ENCODE measurements at places on chromosomes 5 and 9. TPM values are rescaled to one million over a fixed set of nuclear protein-coding genes. Genes with fewer than 3 reads are reported as not detected.

- DNase-seq = no peak
These were observed 956.8 kb downstream of the TLE1 start for GRCh38 chr9:80732506-80732905.

- DNase-seq = no peak
These were observed 228.7 kb upstream of the NR4A3 start for GRCh38 chr9:99592834-99593574.

DNA sequence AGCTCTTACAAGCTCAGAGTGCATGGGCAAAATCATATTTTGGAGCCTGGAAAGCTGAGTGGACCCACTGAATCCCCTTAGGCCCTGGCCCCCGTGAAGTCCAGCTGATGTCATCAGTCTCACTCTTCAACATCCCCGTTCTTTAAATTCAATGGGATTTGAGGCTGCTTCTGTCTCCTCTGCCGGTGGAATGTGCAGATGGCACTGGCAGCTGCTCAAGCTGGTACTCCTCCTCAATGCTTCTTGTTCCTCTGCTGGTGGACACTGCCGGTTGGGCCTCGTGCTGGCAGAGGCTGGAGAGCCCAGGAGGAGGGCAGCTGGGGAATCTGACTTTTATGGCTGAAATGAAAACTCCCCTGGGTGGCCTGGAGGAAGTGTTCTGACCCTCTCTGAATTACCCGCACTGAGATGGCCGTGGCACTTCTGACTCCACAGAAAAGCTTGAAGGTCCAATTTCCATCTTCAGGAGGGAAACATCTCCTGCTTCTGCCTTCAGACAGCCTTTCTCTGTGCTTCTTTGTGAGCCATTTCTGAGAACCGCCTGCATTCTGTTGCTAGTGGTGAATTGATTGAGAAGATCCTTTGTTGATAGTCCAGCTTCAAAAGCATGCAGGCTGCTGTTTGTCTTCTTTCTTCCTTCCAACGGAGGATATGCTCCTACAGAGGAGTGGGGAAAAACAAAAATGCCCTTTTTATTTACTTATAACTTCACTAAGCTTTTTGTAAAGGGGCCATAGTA, 298.9 kb downstream of the TMEM38B start:
- no peak for DNase-seq

GRCh38 chr9:88398016-88398415, 9.8 kb downstream of the SPIN1 start:
- DNase-seq = no peak

DNA sequence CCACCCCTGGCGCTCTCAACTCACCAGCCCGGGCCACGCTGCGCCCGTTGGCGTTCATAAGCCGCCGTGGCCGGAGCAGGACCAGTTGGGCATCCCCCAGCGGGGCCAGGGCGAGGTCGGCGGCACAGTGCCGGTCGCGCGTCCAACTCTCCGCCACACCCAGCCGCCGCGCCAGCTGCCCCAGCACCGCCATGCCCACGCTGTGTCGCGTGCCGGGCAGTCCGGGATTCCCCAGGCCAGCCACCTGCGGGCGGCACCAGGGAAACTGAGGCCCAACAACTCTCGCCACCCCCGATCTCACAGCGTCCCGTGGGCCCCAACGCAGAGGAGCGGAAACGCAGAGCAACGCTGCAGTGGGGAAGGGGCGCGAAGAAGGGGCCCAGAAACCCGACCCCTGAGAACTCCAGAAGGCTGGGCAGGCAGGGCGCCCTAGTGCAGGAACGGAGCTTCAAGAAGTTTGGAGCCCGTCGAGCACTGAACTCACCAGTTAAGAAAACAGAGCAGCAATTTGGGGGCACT, 453 bp downstream of the PTRH1 start:
- no peak for DNase-seq

DNA sequence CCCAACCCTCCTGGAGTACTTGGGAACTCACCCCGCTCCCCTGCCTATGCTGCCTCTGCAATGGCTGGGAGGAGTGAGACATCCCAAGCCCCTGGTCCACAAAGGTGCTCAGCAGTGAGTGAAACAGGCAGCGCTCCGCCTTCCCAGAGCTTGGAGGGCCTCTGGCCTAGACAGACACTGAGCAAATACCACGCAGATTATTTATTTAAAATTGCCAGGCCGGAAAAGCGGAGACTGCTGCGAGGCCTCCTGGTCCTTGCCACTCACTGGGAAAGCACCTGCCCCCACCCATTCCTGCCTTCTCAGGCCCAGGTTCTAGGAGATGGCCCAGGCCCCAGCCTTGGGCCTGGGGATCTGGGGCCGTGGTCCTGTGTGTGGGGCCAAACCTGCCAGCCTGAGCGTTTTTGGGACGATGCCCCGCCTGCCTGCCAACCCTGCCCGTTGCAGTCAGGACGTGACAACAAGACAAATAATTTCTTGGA, 17.4 kb downstream of the FGF18 start:
- no peak for DNase-seq

DNA sequence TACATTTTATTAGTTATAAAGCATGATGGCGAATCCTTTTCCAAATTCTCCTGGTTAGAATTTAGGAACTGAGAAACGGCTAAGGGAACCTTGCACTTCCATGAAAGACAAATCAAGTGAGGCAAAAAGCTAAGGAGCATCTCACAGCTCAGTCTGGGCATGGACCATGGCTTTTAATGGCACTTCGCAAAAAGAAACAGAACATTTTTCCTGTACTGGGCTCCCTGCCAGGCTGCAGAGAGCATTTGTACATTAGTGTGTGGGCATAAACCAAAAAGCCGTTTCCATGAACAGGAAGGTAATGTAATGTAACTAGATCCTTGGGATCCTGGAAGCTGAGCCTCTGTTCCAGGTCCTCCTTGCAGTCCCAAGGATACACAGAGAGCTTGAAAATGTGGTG, 354.2 kb downstream of the MRPS30 start:
- peak; percentile 4 for DNase-seq

DNA sequence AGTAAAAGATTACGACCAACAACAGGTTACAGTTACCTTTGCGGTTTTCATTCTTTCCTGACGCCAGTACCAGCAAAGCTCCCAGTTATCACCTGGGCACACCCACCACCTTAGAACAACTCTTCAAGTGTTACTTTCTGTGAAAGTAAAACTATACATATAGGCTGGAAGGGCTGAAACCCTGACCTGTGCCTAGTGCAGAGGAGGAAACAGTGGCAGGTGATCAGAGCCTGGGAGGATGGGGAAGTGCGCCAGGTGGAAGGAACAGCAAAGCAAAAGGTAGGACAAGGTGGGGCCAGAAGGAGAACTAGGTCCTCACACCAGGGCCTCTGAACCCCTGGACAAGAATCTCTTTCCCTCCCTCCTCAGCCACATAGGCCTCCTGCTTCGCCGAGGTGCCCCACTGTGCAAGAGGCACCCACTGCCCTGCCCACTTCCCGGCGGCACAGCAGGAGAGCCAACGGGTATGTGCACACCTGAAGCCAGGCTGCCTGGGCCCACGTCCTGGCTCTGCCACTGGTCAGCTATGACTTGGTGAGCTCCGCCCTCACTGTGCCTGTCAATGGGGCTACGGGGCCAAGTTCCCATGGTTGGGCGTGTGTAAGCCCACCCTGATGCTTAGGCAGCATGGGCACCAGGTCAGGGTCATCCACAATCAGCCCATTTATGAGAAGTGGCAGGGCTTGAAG, 26.9 kb downstream of the BICD2 start:
- no peak for DNase-seq

DNA sequence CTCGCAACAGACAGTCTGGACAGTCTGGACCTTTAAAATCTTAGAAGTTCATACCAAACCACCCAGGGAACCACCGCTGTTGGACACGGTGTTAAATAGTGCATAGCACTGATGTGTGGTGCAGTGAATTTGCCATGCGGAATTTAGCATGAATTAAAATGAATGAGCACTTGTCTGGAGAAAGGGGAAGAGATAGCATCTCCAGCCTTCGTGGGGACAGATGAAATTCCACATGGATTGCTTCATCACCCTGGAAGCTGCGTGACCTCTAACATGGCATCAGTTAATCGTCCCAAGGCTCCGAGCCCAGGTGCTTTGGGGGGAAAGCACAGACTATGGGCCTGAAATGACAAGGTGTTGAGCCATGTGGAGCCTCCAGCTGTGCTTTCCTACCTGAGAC, 91.4 kb downstream of the ADAMTS16 start:
- DNase-seq = peak; percentile 53

DNA sequence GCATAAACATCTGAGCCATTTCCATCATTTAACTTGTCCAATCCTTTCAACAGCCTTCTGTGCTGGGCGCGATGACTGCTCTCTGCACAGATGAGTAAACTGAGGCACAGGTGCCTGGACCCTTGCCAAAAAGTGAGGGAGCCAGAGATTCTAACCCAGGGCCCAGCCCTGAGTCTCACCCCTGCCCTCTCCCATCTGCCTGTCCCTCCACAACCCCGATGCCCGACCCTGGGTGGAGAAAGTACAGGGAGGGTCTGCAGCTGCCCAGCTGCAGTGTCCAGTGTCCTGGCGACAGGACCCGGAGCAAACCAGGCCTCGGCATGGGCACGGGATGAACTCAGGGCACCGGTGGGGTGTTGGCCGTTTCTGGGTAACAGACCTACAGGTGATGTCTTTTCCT, 39.6 kb upstream of the CLPTM1L start:
- DNase-seq = no peak

DNA sequence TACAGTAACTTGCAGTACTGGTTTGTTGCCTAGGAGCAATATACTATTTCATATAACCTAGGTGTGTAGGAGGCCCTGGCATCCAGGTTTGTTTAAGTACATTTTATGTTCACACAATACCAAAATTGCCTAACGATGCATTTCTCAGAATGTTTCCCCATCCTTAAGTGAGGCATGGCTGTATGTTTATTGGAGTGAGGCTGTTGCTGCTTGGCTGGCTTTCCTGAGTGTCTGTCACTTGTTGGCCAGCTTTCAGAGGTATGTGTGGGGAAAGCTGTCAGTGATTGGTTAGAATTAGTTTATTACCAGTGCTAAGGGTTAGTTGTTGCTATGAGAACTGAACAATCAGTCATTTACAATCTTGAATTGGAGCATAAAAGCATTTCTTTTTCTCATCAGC, 154.1 kb upstream of the CDH12 start:
- DNase-seq = no peak

DNA sequence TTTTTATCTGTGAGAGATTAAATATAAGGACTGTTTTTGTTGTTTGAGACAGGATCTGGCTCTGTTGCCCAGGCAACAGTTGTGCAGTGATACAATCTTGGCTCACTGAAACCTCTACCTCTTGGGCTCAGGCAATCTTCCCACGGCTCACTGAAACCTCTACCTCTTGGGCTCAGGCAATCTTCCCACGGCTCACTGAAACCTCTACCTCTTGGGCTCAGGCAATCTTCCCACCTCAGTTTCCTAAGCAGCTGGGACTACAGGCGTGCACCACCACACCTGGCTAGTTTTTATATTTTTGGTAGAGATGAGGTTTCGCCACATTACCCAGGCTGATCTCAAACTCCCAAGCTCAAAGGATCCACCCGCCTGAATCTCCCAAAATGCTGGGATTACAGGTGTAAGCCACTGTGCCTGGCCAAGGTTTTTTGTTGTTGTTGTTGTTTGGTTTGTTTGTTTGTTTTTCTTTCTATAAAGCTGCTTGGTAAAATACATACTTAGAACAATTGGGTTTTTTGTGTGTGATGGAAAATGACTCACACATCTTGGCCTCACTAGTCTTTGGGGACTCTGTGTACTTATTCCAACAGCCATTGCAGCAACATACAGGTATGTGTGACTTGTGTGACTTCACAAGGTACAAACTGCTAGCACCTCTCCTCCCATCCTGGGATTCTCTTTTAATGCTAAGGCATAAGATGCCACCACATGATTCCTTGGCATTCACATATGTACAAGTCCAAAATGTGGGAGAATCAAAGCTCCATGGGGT, 36.5 kb upstream of the RASA1 start:
- DNase-seq = peak; percentile 47

TRPM6 gene
- total RNA-seq = 0.49 TPM

SLC36A2 gene
- not detected for total RNA-seq

GRXCR2 gene
- not detected for total RNA-seq

TMOD1 gene
- 2.4 TPM for total RNA-seq

Measured in M059J (cell line).